ENCODE measurements at places on chromosomes 4 and X.
A peak's percentile ranks its signal among the peaks of the same experiment; 100 is the strongest.

DNA sequence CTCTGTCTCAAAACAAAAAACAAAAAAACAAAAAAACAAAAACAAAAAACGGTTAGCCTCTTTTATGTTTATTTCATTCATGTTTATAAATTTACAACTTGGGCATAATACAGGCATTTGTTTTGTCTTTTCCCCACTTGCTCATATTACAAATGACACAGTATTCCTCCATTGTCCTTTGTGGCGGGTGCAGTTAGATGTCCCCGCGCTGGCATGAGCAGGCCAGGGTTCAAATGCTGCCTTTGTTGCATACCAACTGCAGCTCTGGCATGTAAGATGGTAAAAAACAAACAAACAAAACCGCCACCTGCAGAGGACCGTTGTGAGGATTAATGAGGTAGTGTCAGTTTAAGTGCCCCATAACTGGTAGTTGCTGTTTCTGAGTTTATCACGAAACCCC lies 16.1 kb upstream of the HPF1 start:
- no peak for DNase-seq

DNA sequence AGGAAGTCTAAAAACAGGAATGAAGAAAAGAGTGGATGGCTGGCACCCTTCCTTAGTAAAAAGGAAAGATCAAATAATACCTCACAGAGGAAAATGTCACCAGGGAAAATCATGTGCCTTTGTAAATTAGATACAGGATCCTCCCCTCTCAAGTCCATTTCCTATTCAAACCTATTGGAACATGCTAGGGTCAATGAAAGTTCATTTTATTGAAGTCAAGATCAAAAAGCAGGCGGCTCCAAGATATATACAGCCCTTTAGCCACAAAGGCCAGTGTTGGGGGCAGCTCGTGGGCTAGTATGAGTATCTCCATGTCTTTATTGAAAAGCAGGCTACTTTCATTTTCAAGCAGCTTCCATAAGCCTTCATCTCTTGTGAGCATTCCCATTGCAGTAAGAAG lies 141.1 kb downstream of the QDPR start:
- DNase-seq, result no peak

DNA sequence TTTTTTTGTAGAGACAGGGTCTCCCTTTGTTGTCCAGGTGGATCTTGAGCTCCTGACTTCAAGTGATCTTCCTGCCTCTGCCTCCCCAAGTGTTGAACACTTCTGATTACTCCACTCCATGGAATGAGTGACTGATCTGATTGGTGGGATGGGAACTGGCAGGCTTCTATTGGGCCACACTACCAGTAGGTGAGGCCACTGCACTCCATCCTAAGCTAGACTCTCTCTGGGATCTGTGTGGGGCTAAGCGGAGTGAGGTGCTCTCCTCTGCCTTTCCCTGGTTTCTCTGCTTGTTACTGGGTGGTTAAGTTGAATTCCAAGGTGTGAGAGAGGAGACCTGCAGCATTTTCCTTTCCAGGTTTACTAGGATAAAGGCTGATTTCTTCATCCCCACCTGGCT lies 58.7 kb downstream of the ENOPH1 start:
- no peak for DNase-seq

GRCh38 chr4:176443117-176443516 lies 123.4 kb downstream of the SPCS3 start:
- no peak for DNase-seq

DNA sequence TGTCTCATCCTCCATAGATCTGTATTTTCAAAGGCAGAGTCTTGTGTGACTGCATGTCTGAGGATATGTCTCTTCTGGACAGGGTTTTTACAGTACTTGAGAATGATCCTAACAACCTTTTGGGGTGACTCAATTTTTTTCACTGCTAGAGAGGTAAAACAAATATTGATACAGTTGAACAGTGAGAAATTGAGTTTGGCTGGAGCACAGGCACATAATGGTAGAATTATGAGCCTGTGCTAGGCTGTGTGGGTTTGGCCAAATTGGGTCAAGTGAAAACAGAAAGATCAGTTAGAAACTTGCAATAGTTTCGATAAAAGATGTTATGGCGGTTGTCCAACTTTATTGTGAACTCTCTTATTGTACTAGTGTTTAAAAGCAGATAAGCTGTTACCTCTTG lies 23.3 kb upstream of the EOLA2 start:
- no peak for DNase-seq

DNA sequence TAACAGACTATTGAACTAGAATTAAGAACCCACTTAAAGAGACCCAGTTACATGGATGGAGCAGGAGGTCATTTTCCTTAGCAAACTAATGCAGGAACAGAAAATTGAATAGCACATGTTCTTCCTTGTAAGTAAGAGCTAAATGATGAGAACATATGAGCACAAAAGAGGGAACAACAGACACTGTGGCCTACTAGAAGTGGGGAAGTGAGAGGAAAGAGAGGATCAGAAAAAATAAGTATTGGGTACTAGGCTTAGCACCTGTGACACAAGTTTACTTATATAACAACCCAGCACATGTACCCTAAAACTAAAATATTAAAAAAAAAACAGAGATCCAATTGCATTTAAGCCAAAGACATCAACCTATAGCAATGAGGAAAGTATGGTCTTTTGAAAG lies 26.2 kb downstream of the ARAP2 start:
- DNase-seq, result no peak

DNA sequence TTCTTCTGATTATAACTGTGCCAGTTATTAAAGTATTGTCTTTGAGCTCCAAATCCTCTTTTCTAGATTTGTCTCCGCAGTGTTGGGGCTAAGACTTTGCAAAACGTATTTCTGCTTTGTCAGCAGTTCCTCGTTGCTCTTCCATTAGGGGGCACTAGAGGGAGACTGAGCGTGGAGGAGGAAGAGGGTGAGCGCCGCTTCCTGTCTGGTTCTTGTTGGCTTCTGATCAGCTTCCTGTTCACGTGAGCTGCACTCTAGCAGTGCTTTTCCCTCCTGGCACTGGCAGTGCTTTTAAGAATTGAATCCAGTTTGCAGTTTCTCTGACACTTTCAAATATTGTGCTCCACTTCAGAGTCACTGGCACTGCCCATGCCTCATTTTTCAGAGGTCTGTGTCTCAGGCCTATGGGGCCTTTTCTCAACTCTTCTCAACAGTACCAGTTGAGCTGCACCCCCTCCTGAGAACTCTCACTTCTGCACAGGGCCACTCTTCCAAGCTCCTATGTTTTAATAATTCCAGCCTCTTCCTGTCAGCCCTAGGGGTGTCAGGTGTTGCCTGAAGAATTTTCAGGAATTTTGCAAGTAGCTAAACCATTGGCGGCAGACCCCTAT lies 54.4 kb upstream of the LCORL start:
- DNase-seq, result no peak

GRCh38 chr4:4269331-4269731 lies 20.6 kb downstream of the LYAR start:
- peak; percentile 32 for DNase-seq

DNA sequence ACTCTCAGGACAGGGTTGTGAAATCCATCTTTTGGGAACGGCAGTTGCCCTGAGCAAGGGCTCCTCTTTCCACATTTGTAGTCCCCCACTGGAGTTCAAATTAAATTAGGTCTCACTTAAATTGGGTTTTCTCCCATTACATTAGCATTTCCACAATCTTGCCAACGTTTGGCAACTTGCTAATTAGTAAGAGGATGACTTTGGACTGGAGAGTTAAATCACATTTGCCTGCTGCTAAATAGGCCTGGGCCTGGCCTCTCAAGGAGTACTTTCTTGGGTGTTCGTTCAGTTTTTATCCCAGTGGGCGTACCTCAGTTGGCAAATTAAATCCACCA lies 33.8 kb downstream of the TNIP3 start:
- no peak for DNase-seq

DNA sequence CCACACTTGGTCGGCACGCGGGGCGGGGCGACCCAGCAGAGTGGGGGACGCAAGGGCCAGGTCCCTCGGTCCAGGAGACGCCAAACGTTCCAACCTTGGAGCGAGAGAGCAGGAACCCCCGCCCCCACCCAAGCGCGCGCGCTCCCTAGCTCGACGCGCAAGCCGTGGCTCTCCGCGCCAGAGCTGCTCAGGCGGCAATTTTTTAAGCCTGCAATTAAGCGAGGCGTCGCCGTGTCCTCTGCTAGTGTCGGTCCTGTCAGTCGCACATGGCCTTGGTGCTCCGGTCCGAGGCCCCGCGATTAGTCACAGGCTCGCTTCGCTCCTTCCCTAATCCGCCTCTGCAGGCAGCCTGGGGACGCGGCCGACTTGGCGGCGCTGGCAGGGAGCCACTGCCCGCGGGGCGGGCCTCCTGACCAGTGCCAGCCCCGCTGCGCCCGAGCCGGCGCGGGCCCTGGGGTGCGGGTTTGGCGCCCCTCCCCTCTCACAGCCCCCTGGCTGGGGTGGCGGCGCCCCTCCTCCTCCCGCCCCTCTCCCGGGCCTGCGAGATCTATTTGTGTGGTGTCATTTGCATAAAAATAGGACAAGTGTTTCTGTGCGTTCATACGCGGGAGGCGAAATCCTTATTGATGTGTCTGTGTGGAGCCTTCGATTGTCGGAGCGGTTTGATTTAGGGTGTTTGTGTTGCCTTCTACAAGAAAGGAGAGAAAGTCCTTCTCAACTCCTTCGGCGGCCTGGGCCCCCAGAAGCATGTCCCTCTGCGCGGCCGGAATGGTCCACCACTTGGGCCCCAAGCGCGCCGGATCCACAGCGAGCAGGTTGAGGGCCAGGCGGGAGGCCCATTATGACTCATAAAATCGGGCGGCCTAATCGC lies 9.8 kb upstream of the BCOR start:
- DNase-seq, result no peak

DNA sequence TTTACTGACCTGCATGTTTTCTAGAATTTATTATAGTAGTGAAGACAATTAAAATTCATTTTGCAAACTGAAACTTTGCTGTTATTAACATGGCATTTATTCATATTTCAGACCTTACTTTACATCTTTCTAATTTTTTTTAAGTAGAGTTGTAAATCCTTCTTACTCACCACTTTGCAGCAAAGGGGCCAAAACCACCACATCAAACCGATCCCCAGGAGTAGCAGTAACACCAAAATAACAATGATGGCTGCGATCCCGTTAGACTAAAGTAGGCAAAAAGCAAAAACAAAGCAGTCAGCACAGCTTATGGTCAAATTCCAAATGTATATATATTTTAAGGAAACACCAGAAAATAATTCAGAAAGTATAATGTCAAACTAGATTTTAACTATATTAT lies 64.7 kb downstream of the ANTXR2 start:
- DNase-seq, result no peak

DNA sequence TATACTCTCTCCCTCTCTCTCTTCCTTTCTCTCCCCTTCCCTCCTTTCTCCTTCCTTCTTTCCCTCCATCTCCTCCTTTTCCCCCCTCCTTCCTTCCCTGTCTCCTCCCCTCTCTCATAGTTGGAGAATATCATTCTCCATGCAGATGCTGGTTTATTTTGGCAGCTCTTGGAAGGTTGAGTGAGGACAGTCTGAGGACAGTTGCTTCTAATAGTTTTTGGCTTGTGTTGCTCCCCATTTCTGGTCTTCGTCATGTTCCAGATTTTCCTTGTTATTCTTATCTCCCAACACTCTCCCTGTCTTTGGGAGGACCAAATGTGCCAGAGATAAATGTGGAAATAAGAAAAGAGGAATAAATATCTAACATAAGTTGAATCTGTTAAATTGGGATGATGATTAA lies 263.0 kb downstream of the FRMPD4 start:
- DNase-seq, result no peak

GRCh38 chr4:90833706-90834105 lies 706.5 kb downstream of the CCSER1 start:
- DNase-seq, result no peak

- no peak for DNase-seq
These were observed 137.7 kb upstream of the FAT1 start for GRCh38 chr4:186861317-186861716.

- DNase-seq, result no peak
These were observed 84.5 kb downstream of the FAM53A start for GRCh38 chr4:1599491-1600210.

DNA sequence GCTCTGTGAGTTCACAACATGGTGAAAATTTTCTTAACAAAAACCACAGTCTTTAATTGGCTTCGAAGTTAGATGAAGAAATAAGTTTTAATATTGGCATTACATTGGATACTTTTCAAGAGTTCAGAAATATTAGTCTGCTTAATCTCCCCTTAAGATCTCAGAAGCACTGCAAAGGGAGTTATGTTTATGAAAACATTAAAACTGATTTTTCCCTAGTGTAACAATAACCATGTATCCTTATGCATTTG lies 1.5 kb downstream of the SETD7 start:
- no peak for DNase-seq

Measured in activated gamma-delta T cell treated with anti-CD3 and anti-CD28 coated beads, Interleukin-2, amount 50 U/mL, for 16 hours (primary cell).